ENCODE measurements at places on chromosomes 4 and X.
A peak's percentile ranks its signal among the peaks of the same experiment; 100 is the strongest.

DNA sequence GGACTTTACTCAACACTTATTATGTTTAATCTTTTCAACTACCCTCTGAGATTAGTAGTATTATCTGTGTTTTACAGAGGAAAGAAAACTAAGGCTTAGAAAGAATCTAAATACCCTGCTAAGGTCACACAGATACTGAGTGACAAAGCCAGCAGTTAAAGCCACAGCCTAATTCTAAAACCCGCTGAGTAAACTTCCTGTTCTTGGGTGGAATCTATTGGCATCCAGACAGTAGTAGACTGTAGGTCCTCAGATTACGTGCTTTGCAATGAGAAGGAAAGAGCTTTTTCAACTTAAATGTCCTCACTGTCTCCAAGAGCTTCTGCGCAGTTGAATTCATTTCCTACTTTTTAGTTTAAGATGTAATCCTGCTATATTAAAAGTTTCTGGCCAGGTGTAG is 126.0 kb downstream of the TENM3 start:
- no peak for DNase-seq

GRCh38 chr4:178083968-178084367 is 641.7 kb upstream of the AGA start:
- no peak for DNase-seq

GRCh38 chr4:183392377-183392776 is 52.1 kb upstream of the CDKN2AIP start:
- no peak for DNase-seq

GRCh38 chr4:16694173-16694883 is 204.1 kb downstream of the LDB2 start:
- DNase-seq, result no peak

GRCh38 chrX:120612086-120612485 is 8.2 kb downstream of the MCTS1 start:
- no peak for DNase-seq

GRCh38 chr4:137705171-137705783 is 173.0 kb upstream of the PCDH18 start:
- DNase-seq, result no peak

DNA sequence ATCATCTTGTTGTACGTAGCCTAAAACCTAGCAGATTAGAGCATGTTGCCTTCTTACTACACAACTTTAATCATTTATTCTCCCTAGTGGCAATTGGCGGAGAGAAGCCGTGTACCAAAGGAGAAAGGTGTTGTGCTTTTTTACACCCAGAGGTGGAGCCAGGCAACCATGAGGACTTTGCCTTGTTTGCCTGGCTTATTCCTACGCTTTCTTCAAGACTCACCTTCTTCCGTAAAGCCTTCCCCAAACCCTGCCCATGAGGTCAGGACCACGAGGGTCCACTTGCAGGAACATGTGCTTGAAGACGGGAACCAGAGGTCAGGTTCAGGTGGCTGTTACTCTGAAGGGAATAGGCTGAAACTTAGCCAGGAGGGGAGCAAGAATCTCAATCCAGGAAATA is 290.5 kb downstream of the RAB28 start:
- DNase-seq, result no peak

DNA sequence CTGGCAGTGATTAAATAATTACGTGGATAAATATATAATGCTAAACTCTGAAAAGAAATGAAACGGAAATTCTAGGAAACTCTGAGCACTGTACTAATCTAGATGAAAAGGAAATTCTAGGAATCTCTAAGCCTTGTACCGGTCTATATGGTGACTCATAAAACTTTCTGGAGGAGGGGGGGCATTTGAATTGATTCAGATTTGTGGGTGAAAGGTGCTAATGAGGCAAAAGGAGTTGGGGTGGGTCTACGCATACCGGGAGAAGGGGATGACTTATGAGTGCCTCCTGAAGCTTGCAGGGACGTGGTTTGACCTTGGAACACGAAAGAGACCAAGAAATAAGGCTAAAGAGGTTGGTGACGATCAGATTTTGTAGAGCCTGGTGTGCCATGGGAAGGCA is 151.7 kb upstream of the CASK start:
- DNase-seq, result no peak

- no peak for DNase-seq
Measured at GRCh38 chr4:140212194-140212593, 58.2 kb upstream of the MAML3 start.

DNA sequence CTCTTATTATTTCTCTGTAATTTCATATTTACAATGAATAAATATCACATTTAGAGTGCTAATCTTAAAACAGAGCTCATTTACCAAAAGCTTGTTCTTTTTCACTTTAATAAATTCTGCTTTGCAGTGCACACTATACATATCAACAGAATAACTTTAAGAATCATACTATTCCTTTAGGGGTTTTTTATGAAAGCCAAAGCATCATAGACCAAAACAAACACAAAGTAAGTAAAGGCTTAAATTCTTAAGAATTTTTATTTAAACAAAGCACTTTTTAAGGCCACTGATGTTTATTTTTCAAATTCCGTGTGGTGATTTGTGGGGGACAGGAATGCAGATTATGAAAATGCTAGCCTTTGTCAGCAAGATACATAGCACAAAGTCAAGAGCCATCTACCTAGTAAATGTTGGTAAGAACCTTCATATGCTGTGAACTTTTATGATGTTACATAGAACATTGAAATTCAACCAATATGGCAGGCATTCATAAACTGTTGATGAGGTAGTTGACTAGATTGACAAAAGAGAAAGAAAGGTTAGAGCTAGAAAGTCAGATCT is 17.8 kb downstream of the TIGD2 start:
- DNase-seq, result no peak

DNA sequence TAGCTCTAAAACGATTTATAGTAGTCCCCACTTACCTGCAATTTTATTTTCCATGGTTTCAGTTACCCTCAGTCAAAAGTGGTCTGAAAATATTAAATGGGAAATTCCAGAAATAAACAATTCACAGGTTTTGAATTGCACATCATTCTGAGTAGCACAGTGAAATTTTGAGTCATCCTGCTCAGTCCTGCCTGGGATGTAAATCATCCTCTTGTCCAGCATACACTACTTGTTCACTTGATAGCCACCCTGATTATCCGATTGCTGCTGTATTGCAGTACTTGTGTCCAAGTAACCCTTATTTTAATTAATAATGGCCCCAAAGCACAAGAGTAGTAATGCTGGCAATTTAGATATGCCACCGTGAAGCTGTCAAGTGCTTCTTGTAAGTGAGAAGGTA is 23.5 kb upstream of the BDH2 start:
- no peak for DNase-seq

DNA sequence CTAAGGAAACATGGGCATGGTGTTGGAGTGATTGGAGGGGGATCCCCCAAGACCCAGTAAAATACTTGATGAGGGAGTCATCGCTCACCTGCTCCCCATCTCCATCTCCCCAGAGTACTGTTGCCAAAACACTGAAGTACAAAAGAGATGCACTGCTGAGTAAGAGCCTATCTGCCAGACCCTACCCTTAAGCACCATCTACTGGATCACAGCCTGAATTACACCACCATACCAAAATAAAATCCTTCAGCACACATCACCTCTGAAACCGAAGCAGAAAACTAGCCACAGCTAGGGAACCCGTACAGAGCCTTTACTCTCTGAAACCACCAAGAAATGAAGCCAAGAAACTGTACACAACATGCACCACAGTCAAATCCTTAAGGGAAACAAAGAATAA is 466.3 kb upstream of the ACTRT1 start:
- DNase-seq, result no peak

- DNase-seq, result no peak
Measured at GRCh38 chrX:45758319-45758718, 557.6 kb upstream of the DIPK2B start.

GRCh38 chrX:8455557-8455956 is 9.1 kb upstream of the VCX3B start:
- DNase-seq, result no peak

DNA sequence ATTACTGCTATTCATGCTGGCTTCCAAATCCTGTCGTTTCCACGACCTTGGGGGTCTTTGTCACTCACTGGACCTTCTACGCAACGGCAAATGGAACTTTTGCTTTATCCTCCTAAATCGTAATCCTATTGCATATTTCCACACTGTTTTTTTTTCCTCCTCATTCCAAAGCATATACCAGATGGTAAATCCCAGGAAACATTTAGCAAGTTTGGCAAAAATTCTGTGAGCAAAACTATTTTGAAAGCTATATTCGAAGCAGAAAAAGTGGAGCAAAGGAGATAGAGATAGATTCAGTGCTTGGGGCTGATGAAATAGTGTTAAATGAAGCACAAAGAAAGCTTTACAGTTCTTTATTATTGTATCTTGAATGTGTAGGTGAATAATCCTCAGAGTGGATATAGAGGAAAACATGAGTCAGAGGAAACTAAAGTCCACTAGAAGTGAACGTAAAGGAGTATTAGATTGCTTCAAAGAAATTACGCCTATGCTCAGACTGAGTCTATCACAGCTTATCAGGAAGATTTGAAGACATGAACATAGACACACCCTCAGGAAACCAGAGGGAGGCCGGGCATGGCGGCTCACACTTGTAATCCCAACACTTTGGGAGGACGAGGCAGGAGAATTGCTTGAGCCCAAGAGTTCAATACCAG is 50.2 kb upstream of the FAM9A start:
- DNase-seq, result no peak

DNA sequence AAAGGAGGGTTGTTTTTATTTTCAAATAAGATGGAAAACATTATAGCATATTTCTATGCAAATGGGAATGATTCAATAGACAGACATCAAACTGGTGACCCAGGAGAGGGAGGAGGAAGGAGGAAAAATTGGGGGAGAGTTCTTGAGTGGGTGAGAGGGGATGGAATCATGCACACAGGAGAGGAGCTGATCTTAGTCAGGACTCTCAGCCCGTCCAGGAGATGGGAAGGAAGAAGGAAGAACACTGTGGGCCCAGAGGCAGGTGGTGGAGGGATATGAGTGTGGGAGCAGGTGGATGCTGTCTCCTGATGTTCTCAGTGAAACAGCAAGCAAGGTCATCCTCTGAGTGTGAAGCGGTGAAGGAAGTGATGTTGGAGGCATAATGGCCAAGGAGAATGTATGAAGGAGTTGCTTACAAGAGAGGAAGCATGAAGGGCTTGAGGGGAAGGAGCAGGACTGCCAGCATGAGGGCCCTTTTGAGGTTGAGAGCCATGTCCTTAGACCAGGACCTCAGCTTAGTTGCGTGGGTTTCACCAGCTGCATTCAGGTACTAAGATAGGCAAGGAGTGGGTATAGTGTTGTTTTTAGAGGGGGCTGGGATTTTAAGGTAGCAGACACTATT is 161.7 kb upstream of the NAP1L5 start:
- DNase-seq, result no peak

- peak; percentile 22 for DNase-seq
Measured at GRCh38 chr4:112895811-112896608, 153.4 kb upstream of the ANK2 start.

DNA sequence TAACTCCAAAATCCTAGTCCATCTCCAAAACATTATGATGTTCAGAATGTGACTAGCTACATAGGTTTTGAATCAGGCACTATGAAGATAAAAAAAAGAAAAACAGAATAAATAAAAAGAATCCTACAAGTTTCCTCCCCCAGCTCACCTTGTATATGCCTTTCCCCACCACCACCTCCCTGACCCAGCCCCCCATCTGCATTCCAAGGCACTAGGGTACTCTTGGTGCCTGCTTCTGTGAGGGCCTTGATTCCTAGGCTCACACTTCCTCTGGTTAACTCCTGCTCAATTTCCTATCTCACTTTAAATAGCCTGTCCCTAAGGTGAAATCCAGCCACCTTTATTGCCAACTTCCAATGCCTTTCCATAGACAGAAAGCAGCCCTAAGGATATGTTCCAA is 178.7 kb upstream of the ATOH1 start:
- DNase-seq, result no peak

DNA sequence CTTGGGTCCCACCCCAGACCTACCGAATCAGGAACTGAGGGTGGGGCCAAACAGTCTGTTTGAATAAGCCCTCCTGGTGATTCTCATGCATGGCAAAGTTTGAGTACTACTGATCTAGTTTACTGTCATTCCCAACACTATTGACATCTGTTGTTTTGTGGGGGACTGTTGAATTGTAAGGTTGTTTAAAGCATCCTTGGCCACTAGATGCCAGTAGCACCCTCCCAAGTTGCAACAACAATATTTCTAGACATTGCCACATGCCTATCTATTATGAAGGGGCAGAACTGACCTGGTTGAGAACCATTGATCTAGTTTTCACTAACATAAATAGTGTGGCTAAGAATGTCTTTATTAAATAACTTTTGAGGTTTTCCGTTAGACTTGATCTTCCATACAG is 15.1 kb downstream of the TAF9B start:
- DNase-seq, result no peak

Measured in caudate nucleus (tissue), 63 donors.